ENCODE measurements at places on chromosomes 1 and 21.

GRCh38 chr1:12344596-12345349 is 114.9 kb downstream of the VPS13D start:
- DNase-seq = no peak

DNA sequence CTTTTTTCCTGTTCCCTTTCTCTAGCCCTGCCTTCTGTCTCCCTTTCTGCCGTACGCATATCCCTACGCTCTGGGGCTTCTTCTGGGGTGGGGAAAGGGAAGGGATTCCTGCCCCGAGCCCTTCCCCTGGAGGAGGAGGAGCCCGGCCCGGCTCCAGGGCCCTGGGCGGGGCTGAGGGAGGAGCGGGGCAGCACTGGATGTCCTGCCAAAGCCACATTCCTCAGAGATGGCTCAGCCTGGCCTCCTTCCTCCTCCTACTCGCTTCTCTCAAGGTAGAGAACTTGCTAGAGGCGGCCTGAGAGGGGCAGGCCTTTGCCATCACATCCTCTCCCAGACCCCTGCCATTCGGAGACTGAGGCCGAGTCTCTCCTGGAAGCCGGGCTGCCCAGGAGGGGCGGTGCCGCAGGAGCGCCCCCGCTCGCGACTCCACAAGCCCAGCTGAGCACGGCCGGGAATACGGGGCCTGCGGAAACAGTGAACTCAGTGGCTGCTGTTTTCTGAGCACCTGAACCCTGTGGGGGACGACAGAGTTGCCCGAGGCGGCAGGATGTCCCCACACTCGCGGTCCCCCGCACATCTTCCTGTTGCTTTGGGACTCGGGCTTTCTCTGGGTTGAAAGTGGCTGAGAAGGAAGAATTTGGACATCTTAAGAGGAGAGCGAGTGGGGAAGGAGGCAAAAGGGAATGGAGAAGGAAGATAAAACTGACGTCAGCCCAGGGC is 12.2 kb downstream of the ADAMTSL4 start:
- DNase-seq = peak; percentile 99

GRCh38 chr1:76408303-76408702 is 333.8 kb downstream of the ST6GALNAC3 start:
- no peak for DNase-seq

- DNase-seq = no peak
Observed at GRCh38 chr1:15958793-15959192, 17.1 kb downstream of the ZBTB17 start.

GRCh38 chr1:203252678-203253077 is 23.2 kb upstream of the CHIT1 start:
- DNase-seq = no peak

- peak; percentile 70 for DNase-seq
Observed at GRCh38 chr1:248828845-248829244, 3.1 kb upstream of the SH3BP5L start.

DNA sequence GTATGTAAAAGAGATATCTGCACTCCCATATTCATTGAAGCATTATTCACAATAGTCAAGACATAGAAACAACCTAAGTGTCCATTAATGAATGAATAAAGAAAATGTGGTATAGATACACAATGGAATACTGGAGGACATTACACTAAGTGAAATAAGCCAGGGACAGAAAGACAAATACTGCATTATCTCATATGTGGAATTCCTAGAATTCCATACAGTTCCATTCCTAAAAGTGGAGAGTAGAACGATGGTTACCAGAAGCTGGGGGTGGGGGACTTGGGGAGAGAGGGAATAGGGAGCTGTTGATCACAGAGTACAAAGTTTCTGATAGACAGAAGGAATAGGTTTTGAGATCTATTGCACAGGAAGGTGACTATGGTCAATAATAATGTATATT is 7.4 kb downstream of the TMED5 start:
- DNase-seq = no peak

GRCh38 chr1:7011826-7012225 is 226.6 kb downstream of the CAMTA1 start:
- no peak for DNase-seq

DNA sequence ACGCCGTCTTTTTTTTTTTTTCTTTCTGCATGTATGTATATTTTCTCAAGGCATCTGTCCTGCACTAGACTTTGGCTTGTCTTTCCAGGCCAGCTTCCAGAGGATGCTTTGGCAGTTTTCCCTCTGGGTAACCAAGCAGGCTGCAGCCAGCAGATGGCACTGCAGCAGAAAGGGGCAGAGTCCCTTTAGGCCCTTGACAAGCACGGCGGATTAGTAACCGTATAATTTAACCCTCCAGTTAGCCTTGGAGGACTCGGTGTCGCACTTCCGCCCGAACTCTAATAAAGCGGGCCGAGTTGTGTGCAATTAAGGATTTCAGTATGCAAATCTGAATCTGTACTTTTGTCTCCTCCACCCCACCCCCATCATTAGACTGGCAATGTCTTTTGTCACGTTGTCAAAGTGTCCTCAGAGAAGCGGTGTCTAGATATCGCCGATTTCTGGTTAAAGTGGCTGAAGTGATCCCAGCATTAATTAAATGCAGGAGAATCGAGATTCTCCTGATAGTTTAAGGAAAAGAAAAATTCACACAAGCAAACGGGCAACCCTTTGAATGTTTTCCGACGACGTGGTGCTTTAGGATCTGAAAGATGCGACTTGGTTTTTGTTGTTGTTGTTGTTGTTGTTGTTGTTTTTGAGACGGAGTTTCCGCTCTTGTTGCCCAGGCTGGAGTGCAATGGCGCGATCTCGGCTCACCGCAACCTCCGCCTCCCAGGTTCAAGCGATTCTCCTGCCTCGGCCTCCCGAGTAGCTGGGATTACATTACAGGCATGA is 1.1 kb upstream of the TMEM167B start:
- peak; percentile 53 for DNase-seq

DNA sequence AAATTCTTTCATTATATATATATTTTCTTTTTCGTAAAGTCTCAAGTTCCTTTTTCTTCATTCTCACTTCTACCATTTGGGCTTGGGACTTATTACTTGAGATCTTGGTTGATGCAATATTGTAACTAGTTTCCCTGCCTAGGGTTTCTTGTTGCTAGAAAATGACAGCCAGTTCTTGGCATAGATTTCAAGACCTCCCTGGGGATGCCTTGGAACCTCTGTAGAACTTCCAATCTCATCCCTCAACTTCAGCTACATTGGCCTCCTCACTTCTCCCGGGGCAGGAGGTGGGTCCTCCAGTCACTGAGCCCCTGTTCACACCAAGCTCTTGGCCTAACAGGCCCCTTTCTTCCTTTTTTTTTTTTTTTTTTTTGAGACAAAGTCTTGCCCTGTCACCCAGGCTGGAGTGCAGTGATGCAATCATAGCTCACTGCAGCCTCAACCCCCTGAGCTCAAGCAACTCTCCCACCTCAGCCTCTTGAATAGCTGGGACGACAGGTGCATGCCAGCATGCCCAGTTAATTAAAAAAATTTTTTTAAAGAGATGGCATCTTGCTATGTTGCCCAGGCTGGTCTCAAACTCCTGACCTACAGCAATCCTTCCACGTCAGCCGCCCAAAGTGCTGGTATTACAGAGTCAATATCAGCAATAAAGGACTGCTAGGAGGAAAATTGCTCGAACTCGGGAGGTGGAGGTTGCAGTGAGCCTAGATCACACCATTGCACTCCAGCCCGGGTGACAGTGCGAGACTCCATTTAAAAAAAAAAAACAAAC is 33.1 kb downstream of the MAP3K7CL start:
- DNase-seq = peak; percentile 19

DNA sequence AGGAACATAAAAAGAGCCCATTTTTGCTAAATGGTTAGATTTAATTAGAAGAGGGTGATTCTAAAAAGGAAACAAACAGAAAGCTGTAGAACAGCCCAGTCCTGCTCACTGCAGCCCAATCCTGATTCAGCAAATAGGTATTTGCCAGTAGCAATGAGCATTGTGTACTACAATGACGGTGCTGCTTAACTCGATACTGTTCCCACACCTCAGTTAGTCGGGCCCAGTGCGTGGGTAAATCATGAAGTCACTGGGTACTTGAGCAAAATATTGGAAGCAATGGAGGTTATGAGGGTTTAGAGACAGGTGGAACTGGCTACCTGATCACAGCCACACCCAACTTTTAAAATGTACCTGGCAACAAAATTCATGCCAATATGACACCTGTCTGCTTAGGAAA is 101.5 kb upstream of the ADGRL2 start:
- peak; percentile 72 for DNase-seq

DNA sequence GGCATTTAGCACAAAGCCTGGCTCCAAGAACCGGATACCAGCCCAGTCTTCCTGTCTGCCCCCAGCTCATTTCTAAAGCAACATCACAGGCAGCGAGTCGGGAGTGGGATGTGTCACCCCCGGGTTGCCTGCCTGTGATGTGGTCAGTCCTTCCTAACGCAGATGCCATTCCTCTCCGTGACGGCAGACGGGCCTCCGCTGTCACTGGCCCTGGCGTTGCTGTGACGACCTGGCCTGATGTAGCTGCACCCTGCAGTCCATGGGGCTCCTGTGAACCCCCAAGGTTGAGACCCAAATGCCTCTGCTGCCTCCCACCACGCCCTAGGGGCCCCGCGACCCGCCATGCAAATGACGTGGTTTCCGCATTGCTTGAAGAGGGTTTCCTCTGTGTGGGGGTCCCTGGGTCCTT is 12.3 kb downstream of the TNFRSF1B start:
- DNase-seq = peak; percentile 82

- no peak for DNase-seq
Observed at GRCh38 chr1:52693843-52694242, 4.3 kb downstream of the COA7 start.

GRCh38 chr21:25733859-25734653 is 648 bp downstream of the ATP5PF start:
- peak; percentile 16 for DNase-seq

DNA sequence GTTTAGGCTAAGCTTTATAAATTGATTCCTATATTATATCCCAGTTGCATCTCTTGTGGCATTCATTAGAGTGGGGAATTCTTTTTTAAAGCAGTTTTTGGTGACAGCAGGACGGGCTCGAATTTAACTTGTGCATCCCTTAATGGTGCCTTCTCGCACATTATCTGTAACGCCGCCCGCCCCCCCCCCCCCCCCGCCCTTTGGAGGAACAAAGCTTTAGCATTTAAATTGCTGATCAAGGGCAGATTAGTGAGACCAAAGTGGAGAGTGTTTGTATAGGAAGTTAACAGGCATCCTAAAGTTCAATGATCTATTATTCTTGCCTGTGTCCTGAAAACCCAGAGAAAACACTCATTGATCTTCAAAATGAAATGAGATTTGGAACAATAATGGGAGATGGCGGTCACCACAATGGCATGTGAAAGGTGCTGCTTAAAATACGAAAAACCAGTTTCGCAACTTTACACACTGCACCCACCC is 2.2 kb downstream of the LMO4 start:
- no peak for DNase-seq

DNA sequence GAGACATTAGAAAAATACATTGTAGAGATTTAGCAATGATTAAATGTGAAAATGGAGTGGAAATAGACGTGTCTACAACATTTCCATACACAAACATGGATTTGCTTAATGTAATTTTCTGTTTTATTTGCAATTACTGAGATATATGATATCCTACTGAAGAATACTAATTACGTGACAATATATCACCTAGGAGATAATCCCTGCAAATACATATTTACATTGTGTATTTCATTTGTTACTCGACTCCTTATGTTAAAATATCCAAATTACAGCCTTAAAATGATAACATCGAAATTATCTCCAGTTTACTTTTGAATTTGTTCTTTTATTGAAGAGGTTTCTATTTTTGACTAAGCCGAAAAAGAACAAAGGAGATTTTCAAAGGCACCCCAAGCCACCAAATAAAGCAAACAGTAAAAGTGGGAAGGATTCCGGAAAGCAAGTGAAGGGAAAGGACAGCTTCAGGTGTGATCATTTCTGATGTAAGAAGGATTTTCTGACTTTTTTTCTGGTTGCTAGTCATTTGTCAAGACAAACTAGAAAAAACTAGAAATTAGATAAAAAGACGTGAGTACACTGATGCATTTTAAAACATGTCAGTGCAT is 7.9 kb downstream of the LHX4 start:
- DNase-seq = no peak

DNA sequence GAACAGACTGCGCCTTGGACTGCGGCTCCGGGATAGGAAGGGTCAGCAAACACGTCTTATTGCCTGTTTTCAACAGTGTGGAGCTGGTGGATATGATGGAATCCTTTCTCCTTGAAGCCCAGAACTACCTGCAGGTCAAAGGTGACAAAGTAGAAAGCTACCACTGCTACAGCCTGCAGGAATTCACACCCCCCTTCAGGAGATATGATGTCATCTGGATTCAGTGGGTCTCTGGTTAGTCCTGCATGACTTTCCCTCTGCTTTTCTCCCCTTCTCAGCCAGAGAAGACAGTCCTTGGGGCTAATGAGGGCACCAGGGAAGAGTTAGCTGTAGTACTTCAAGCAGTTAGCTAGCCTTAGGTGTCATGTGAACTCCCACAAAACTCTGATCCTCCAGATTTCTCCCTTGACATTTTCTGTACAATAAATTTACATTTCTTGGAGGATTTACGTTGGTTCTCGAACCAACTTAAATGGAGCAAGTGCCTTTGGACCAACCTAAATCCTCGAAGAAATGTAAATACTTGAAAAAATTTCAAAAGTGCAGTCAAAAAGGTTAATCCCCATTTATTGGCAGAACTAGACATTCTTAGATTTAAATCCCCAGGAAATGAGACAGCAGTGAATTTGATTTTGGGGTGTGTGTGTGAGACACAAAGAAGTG is 20.9 kb downstream of the NTMT2 start:
- DNase-seq = no peak

DNA sequence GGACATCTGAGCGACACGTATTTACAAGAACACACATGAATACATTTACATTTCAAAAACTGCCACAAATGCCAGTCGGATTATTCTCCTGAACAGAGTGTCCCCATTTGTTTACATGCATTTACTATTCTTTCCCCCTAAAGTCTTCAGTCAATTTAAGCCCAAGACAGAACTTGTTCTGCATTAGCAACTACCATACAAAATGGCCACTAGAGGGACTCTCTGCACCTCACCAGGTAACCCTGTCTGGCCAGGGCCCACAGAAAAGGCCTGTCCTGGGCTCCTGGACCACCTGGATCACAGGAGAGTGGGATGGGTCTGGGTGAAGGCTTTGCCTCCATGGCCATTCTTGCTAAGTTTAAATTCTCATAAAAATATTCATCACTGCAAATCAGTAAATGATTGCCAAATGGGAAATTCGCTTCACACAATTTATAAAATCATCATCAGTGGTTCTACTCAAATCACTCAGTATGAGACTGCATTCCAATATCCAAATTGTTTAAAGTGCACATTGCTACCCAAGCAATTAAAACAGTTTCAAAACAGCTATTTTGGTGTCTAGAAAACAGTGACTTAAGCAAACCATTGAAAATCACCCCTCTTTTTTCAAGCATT is 12.5 kb upstream of the GUCA2A start:
- no peak for DNase-seq
